Common myeloid progenitor, CD34-positive (primary cell): ENCODE measurements at places on chromosomes 11 and 22.

GRCh38 chr11:98674390-98674789 is 346.4 kb upstream of the CNTN5 start:
- DNase-seq = no peak

GRCh38 chr11:112903340-112903739 is 57.9 kb upstream of the NCAM1 start:
- no peak for DNase-seq

DNA sequence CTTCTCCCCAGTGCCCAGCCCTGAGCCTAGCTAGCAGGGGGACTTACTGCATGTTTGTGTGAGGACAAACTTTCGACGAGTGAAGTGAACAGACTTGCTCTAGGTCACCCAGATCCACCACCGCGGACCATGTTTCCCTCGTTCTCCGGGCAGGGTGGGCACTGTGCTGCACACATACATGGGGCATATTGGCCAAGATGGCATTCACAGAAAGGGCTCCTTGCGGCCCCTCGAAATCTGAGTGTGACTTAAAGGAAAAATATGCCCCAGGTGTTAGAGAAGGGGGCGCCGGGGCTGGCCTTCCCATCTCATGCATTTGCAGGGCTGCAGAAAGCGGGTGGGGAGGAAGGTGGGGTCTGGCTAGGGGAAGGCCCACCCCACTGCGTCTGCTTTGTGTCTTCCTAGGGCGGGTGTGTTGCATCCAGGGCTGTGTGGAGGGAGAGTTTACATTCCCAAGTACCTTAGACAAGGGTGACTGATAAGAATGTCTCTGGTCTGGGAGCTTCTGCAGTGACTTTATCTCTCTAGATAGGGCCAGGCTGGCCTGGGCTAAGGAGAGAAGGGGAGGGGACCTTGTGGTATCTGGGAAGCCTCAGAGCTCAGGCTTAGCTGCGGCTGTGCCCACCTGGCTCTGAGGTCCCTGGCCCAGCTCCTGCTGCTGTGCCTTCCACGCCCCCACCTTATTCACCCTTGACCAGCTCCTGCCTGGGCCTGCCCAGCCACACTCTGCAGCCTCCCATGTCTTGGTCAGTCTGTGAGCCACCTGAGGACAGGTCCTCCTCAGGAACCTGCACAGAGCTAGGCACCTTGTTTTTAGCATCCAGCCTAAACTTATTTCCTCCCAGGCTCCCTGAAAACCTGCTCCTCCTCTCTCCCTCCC is 45.8 kb downstream of the LRRC32 start:
- DNase-seq = no peak

DNA sequence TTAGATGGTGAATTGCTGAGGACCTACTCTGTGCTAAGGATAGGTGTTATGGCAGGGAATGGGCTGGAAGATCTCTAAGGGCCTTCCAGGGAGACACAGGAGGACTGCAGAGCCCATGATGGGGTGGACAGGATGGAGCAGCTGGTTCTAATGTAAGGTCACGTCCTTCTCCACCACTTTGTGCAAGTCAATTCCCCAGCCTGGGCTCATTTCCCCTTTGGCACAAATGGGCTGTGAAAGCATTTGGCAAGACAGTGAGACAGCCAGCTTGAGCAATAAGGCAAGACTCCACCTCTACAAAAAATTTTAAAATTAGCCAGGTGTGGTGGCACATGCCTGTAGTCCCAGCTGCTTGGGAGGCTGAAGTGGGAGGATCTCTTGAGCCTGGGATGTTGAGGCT is 81.4 kb upstream of the THY1 start:
- no peak for DNase-seq

DNA sequence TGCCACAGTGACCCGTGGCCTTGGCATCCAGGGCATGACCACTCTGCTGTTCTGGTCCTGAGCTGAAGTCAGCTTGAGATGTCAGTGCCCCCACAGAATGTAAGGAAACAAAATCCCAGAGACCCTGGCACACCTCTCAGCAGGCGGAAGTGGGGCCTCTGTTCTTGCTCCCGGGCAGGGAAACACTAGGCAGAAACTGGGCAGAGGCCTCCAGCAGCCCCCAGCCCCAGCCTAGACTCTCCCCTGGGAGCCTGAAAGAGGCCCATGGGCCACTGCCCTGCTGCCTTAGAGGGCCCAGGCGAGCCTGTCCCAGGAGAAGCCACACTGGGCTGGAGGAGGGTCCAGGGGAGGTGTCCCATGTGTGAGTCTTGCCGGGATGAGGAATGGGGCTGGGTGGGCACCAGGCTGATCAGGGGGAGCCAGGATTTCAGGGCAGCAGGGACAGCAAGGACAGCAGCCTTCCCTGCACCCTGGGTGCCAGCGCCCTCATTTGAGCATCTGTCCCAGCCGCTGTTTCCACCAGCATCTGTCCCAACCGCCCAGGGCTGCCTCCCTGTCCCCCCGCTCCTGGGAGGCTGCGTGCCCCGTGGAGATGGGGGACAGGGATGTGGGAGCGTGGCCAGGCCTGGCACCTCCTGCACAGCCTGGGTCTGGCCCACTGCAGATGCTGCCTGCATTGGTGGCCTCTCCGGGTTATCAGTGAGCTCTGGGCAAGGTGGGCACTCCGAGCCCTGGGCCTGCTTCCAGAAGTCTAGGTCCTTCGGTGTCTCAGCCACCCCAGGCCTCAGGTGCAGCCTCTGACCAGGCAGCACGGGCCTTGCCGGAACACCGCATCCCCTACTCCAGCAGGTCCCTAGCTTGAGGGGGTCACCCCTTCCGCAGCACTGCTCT is 1072.4 kb downstream of the BRD1 start:
- DNase-seq = no peak

- no peak for DNase-seq
Observed at GRCh38 chr11:17401316-17401715, 12.9 kb upstream of the KCNJ11 start.

GRCh38 chr11:111418436-111418787 is 39.3 kb upstream of the POU2AF1 start:
- DNase-seq = no peak

DNA sequence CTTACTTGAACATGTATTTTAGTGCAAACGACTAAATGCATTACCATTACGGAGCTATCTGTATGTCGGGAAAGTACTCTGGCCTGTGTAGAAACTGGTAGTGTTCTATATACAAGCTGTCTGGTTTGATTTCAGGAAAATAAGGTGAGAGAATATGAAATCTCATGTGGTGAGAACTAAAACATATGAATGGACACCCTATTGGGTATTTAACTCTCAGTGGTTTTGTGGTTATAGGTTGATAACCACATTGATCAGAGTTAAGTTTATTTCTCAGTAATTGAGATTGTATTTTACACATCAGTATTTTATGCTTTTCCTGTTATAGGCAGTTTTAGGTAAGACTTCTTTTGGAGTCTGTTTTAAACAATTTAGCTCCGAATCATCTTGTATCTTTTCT is 10.4 kb downstream of the ANO5 start:
- DNase-seq = no peak

GRCh38 chr22:41280065-41280464 is 5.9 kb downstream of the RANGAP1 start:
- DNase-seq = no peak

DNA sequence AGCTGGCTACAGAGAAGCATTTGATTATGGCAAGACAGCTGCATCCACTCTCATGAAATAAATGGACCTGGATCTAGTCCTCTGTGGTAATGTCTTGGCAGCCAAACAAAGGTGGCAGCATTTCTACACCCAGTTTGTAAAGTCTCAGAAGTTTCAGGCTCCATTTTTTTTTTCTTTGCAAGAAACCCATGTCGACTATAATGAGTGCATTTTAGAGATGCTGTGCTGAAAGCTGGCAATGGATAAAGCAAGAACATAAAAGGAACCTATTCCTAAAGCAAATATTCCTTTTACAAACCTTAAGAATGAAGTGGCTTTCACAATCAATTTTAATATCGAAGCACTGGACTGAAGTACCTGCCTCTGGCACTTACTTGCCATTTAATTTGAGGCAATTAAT is 33.5 kb downstream of the THAP12 start:
- no peak for DNase-seq

- no peak for DNase-seq
Observed at GRCh38 chr22:43474161-43475101, 62.6 kb downstream of the MPPED1 start.

GRCh38 chr11:92717240-92717639 is 252.2 kb upstream of the MTNR1B start:
- no peak for DNase-seq

GRCh38 chr22:37708580-37709444 is 12.0 kb downstream of the TRIOBP start:
- DNase-seq = no peak

- no peak for DNase-seq
Observed at GRCh38 chr22:20212754-20213699, 55.1 kb downstream of the RTN4R start.

- no peak for DNase-seq
Observed at GRCh38 chr22:22380098-22381030, 128.2 kb downstream of the ZNF280B start.

GRCh38 chr11:112106070-112106469 is 19.4 kb downstream of the SDHD start:
- DNase-seq = no peak

GRCh38 chr11:111444040-111444439 is 65.0 kb upstream of the POU2AF1 start:
- DNase-seq = no peak

DNA sequence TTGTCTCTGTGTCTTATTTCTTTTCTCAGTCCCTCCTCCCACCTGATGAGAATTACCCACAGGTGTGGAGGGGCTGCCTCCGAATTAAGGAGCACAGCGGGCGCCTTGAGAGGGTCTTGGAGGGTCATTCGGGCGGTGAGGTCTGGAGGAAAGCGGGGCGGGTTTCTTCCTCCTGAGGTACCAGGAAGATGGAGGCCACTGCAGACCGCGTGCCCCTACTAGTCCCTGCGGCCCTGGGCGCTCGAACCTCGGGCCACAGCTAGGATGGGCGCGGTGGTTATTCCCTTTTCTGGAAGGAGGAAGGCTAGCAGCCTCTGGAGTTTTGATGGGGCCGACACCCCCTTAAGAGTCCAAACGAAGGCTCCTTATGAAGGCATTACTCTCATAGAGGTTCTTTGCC is 5.5 kb upstream of the FAM111A start:
- no peak for DNase-seq

- peak; percentile 57 for DNase-seq
Observed at GRCh38 chr22:39598017-39598965, 27.7 kb downstream of the CACNA1I start.

GRCh38 chr11:124970925-124971324 is 16.9 kb downstream of the CCDC15 start:
- DNase-seq = no peak

DNA sequence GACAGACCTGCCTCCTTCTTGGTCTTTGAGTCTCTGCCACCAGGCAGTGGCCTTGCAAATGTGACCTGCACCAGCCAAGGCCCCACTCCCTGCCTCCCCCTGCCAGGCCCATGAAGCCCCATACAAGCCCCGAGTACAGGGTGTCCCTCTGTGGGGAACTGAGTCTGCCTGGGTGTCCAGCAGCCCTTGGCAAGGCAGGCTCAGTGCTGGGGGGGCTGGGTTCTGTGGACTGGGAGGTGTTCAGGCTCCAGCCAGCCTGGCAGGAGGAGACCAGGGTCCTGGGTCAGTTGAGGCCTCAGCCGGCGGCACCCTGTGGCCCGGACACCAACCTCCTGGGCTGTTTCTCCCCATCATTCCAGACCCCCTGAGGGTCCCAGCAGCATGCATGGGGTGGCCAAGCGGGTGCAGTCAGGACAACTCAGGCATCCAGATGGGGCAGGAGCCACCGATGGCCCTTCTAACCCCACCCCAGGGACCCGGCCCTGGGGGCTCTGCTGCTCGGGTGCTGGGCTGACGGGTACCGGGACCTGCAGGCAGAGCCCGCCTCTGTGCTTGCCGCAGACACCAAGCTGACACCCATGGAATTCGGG is 5.7 kb downstream of the MUC5AC start:
- no peak for DNase-seq

DNA sequence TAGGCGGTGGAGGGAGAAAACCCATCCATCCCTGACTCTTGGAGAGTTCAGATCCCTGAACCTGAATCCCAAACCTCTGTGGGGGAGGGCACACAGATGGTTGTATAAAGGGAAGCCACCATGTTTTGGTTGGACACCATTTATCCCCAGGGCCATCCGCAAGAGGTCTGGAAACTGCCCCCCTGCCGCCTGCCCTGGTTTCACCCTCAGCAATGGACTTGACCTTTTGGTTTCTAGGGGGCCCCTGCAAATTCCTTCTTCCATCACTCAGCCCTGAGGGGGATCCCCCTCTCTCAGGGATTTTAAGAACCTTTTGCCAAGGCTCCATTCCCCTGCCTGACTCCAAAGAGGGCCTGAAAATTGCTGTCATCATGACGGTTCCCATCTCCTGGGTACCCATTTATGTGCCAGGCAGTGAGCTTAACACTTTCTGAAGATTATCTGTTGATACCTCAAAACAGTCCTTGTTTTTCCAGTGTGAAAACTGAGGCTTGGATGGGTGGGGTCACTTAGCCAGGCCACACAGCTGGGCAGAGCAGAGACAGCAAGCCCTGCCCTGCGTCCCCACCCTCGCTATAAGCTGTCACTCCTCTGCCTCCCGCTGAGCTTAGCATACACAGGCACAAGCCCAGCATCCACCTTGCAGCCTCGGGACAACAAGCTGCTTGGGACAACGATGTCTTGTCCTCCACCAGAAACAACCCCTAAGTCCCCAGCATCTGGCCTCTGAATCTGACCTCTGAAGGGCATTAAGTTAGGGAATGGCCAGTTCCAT is 33.2 kb upstream of the CRYBB3 start:
- no peak for DNase-seq

GRCh38 chr22:43000441-43001175 is 14.3 kb downstream of the PACSIN2 start:
- DNase-seq = peak; percentile 67

GRCh38 chr11:116229236-116229970 is 543.4 kb downstream of the BUD13 start:
- DNase-seq = no peak

- no peak for DNase-seq
Observed at GRCh38 chr11:92702805-92703448, 266.5 kb upstream of the MTNR1B start.

DNA sequence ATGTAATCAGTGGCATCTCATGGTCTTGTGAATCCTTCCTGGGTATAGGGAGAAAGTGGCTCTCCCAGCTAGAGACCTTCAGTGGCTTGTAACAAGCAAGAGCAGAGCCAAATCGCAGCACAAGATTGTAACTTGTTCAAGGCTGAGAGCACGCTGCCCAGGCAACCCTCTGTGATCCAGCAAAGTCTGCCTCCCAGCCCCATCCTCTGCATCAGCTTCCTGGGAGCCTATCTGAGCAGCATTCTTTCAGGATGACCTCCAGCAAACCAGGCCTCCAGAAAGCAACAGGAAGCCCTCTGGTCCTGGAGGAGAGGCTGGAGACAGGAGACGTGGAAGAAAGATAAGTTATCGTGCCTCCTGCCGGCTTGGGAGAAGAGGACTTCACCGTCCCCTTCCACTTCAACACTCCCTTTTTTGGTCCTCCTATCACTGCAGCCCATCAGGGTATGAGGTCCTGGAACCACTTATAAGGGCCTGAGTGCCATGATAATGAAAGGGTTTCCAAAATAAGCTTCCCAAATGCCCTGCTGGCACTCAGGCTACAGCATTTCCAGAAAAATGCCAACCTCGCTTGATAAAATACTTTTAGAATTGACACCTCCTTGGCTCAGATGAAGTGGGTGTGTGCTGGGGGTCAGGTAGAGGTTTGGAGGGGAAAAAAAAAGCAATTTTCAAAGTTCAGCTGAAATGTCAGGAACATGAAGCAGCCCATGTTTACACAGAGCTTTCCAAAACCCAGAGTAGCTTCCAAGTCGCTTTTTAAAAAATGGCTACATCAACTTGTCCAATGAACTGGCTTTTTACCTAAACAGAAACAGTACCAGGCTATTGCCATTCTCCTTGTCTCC is 80.2 kb downstream of the PLEKHA7 start:
- DNase-seq = no peak
